LoVo (cell line): ENCODE measurements at places on chromosomes 5 and 9.

- no peak for DNase-seq
Observed at GRCh38 chr9:136529516-136530460, 16.1 kb downstream of the NOTCH1 start.

- DNase-seq = no peak
Observed at GRCh38 chr5:163613150-163613442, 107.7 kb downstream of the MAT2B start.

DNA sequence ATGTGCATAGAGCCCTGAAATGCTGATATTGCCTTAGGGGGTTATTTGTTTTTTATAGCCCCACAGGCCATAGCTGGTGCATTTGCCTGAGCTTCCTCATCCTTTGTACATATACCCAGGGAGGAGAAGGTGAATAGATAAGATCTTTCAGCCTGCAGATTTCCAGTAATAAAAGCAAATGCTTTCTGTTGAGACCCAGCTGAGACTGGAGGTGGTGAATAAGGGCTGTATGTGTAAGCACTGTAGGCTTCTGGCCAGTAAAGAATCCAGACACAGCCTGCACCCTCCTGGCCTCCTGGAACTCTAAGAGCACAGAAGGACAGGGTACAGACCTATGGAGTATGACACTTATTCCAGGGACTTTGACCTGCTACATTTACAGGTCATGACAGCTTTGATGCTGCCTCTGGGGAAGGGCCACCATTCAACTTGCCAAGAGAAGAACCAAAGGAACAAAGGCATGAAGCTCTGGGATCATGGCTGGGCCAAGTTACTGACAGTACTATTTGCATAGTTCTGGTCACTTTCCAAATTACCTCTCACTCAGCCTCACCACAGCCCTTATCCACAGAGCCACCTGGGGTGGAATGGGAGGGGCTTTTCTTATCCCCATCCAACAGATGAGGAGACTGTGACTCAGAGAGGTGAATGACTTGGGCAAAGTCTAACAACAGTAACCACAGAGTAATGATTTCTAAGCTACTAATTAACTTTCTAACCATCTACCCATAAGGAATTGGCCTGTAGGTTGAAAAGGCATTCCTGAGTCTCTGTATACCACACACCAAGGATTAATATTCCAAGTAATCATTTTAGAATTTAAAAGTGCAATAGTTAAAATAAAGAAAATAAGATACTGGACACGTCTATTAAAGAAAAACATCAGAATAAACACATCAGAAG, 604.5 kb upstream of the KLF4 start:
- DNase-seq = peak; percentile 93

GRCh38 chr5:173296737-173297676, 31.2 kb downstream of the STC2 start:
- no peak for DNase-seq

DNA sequence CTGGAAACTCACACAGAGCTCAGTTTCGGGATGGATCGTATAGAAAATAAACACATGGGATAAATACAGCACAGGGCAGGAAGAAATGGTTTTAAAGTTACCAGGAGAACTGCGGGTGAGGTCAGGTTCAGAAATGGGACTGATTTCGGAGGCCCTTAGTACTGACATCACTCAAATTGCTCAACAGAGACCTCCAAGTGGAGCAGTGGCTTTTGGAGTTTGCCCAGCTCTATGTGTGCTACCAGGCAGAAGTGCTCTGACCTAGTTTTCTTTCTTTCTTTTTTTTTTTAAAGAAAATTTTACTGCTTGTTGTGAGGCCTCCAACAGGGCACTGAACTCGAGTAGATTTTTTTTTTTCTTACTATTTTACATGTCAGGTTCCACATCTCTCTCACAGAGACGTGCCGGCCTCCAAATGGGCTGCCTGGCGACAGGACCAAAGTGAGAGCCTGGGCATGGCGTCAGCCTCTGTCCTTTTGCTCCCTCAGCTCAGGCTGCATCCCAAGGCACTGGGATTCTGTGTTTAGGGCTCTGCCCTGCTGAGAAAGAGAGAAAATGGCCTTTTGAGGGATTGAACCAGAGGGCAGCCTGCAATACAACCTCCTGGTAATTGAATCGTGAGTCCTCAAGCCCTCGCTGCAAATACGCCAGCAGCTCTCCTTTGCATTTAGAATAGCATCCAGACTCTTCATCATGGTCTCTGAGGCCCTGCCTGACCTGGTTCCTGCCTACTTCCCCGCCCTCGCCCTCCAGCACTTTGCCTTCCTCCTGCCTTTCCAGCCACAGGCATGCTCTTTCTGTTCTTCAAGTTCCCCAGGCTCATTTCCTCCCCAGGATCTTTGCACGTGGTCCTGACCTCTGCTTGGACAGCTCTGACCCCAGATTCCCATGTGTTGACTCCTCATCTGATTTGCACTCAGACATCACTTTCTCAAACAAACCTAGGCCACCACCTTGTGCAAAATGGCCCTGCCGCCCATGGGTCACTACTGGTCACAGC, 173.5 kb downstream of the FGF1 start:
- peak; percentile 7 for DNase-seq

DNA sequence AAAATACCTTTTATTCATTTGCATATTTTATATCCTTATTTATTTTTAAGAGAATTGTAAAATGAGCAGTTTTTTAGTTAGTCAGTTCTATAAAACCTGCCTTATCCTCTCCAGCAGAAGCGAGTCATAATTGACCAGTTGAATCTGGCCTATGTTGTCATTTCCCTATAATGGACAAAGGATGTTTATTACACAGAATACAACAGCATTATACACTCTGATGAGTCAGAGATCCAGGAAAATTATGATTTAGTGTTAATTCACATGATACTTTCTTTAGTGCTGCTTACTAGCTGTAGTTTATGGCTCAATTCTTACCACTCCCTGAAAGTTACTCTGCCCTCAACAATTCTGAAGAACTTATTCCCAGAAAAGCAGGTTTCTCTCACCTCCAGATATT, 26.8 kb upstream of the LURAP1L start:
- peak; percentile 27 for DNase-seq

DNA sequence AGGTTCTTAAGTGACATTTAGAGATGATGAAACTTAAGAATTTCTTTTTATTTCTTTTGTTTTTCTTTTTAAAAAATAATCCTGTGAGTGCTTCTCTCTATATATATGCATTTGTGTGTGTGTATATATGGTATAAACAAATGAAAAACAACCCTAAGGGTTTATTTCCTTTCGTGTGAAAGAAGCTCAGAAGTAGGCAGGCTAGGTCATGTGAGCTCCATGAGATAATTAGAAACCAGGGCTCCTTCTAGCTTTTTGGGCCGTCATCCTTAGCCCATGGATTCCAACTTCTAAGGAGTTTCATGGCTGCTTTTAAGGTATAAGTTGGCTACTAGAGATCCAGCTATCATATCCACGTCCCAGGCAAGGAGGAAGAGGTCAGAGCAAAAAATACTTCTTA, 11.2 kb downstream of the C9orf43 start:
- no peak for DNase-seq

- DNase-seq = no peak
Observed at GRCh38 chr9:131056781-131057506, 39.4 kb upstream of the AIF1L start.
